Fibroblast of skin of right biceps (primary cell): ENCODE measurements at places on chromosomes 7 and 10.

DNA sequence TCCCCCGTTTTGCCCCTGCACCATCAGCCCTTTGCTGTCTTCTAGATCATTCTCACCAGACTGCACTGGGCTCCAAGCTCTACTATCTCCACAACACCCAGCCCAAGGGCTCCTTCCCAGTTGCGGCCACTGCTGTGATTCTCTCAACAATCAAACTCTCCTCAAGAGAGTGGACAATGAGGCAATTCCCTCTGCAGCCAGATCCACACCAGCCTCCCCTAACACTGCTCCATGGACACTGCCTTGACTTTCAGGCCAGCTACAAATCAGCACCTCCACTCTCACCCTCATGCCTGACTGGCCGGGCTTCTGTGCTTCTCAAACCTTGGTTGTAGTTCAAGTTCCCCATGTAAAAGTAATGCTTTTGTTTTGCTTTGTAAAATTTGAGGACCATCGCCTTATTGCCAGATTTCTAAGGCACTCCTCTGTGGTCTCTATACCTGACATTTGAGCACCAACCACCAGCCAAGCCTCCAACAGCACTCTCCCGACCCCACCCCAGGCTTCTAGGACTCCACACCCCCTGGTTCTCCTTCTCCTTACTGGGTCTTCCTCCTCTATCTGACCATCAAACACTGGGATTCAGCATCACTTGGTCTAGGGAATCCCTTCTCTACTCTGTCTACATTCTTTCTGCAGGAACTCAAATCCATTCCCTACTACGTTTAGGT, 45.4 kb downstream of the PPIF start:
- no peak for DNase-seq

DNA sequence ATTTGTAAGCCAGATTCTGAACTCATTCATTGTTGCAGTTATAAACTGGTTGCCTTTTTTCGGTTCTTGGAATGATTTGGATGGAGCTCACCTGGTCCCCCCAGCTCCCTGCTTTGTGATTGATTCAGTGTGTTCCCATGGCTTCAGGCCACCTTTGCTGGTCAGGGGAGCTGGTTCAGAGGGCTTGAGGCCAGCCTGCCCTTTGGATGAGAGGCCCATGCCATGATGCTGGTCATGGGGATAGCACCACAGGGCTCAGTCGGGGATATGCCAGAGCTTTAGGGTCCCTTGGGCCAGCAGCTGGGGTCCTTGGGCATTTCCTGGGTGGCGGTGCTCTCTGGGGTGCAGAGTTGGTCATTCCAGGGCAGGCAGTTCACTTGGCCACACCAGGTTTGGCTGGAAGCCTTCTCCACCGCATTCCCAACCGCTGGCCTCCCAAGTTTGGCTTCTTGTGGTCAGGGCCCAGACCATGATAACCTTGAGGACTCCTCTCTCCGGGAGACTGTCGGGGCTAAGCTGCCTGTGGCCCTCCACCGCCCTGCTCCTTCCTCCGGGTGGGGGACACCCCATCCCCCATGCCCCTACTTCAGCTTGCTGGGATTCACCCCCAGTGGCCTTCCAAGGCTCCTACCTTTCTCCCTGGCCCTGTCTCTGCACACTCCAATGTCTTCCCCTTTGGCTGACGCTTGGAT, 65.1 kb downstream of the MGMT start:
- peak; percentile 23 for DNase-seq

DNA sequence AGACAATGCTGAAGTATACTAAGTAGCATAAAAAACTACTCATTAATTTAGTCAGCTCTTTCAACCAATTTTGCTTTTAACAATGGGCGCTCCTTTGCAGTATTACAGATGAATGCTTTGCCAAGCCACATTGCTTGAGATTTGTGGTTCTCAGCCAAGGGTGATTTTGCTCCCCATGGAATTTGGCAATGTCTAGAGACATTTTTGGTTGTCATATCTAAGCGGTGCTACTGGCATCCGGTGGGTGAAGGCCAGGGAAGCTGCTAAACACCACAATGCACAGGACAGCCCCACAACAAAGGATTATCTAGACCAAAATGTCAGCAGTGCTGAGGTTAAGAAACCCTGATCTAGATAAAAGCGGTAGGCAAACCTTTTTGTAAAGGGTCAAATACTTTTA, 112.0 kb downstream of the UBE2H start:
- peak; percentile 29 for DNase-seq

DNA sequence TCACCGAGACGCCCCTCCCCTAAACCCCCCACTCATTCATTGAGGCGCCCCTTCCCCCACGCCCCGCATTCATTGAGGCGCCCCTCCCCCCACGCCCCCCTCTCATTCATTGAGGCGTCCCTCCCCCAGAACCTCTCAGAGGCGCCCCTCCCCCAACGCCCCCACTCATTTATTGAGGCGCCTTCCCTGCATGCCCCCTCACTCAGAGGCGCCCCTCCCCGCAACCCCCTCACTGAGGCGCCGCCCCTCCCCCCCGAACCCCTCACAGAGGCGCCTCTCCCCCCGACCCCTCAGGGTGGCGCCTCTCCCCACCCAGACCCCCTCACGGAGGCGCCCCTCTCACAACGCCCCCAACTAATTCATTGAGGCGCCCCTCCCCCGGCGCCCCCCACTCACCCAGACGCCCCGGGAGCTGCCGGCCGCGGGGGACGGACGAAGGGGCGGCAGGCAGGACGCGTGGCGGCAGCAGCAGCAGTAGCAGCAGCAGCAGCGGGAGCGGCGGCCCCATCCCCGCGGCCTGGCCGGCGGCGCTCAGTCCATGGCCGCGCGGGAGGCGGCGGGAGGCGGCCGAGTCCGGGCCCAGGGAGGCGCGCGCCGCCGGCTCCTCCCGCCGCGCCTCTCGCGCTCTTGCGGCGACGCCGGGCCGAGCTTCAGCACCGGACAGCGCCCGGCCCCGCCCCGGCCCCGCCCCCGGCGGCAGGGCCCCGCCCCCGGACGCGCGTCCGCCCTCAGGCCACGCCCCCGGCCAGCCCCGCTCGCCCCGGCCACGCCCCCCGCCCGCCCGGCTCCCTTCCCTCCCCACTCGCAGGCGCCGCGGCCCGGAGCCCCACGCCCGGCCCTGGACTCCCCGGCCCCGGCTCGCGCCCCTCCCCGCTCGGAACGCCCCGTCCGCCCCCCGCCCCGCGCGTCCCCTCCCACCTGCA, at the start of gene PTPRN2:
Gene PTPRN2, minus strand, starts transcription at position 662 of the 923 bp plus-strand sequence.
- peak; percentile 57 for DNase-seq

DNA sequence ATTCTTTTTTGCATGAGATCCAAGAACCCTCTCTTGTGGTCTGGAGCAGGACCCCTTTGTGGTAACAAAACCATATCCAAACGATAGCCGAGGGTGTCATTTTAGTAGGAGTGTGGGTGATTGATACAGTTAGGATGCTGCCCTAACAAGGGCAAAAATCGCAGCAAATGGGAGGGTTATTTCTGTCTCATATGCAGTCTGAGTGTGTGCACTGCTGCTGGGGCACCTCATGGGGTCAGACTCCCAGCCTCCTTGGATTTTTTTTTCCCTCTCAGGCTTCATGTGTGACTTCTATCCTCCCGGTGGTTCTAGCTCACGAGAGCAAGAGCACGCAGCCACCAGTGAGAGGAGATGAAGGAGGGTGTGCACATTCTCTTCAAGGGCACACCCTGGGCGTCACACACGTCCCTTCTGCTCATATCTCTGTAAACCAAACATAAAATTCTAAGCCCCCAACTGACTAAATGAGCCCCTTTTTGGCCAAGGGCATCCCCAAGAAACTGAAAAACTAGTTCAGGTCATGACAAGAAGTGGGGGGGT, 28.6 kb upstream of the IL15RA start:
- DNase-seq, result no peak

- DNase-seq, result no peak
Observed at GRCh38 chr7:135617781-135618180, 44.5 kb upstream of the STMP1 start.

- no peak for DNase-seq
Observed at GRCh38 chr7:30040938-30041337, 12.7 kb downstream of the PLEKHA8 start.

- DNase-seq, result peak; percentile 20
Observed at GRCh38 chr10:128540781-128541761, 414.8 kb upstream of the MKI67 start.

- DNase-seq, result no peak
Observed at GRCh38 chr7:469563-469961, 50.1 kb downstream of the PDGFA start.

GRCh38 chr10:108443636-108444035, 1279.1 kb upstream of the SORCS1 start:
- no peak for DNase-seq

GRCh38 chr10:27663621-27664020, 82.0 kb downstream of the MKX start:
- no peak for DNase-seq

DNA sequence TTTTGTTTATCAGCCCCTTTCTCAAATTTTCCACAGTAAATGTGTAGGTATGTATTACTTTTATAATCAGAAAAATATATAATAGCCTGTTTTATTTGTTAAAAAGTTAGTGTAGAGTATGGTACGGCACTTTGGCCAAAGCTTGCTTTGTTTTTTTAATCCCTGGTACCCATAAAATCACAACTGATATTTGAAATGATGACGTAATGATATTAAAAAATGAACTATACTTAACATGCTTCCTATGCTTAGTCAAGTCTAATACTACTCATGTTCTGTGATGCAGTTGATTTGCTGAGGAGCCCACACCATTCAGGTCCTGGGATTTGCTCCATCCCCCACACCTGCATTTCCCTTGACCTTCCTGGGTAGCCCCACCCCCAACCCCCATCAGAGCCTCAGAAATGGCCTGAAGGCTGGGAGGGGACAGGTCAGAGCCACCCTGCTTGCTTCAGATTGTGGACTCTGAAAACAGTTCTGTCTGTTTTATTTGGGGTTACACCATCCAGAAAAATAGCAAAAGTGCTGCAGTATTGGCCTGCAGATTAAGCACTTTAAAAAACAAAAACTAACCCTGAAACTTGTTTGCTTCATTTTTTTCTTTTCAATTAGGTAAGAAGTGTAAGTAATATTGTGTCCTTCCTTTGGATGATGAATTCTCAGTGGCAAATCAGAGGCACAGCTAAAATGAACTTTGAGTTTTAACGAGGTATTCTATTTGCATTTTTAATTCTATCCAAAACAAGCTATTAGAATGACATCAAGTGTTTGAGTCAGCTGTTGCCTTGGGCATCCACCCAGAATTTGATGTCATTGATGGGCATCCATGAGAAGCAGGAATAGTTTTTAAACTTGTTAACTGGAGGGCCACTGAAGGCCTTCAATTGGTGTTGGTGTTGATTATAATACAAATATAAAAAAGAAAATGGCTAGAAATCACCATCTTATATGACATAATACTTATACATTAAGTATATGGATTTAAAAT, 23.3 kb downstream of the PLCE1 start:
- no peak for DNase-seq

DNA sequence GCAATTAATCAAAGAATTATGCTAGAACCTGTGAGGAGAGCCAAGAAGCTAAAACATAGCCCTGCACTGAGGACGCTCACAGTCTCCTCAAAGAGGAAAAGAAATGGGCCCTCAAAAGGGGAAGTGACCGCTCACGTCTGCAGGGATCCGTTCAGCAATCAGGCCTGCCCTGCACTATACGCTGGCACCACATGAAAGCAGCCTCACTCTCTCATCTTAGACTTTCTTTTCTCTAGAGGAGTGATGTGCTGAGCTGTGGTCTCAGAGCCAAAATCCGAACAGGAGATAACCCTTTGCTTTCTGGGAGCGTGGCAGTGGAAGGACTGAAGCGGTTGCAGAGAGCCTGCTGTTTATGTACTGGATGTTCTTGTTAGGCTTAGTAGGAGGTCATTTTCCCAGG, 6.3 kb upstream of the IL2RA start:
- no peak for DNase-seq

- DNase-seq, result no peak
Observed at GRCh38 chr7:30916767-30917166, 5.1 kb downstream of the AQP1 start.

DNA sequence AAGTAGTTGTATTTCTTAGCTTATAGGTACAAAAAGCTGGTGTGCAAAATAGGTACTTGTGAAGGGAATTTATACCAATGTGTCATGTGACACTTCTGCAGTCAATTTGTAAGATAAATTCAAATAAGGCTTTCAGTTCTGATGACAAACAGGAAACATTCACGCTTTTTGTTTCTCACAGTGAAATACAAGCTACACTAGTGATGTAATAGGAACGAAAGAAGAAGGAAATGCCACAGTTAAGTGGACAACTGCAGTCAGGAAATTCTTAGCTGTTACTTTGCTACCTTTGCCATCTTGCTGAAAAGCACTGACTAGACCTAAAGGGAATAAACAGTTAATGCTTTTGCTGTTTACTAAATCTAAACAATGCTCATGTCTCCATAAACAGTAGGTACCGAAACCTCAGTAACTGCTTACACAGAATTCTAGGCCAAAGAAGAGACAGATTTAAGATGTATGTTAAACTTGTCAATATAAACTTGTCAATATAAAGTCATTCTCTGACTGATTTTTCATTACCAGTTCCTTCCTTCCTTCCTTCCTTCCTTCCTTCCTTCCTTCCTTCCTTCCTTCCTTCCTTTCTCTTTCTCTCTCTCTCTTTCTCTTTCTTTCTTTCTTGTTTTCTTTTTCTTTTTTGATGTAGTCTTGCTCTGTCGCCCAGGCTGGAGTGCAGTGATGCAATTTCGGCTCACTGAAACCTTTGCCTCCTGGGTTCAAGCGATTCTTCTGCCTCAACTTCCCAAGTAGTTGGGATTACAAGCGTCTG, 10.1 kb downstream of the OTUD1 start:
- DNase-seq, result peak; percentile 21

- DNase-seq, result no peak
Observed at GRCh38 chr10:113930482-113931057, 76.1 kb downstream of the NHLRC2 start.

DNA sequence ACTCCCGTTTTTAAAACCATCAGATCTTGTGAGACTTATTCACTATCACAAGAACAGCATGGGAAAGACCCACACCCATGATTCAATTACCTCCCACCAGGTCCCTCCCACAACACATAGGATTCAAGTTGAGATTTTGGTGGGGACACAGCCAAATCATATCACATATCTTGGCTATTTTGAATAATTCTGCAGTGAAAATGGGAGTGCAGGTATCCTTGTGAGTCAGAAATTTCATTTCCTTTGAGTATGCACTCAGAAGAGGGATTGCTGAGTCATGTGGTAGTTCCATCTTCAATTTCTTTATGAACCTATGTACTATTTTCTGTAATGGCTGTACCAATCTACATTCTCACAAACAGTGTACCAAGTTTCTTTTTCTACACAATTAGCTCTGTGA, 125.8 kb downstream of the ANKRD7 start:
- no peak for DNase-seq

DNA sequence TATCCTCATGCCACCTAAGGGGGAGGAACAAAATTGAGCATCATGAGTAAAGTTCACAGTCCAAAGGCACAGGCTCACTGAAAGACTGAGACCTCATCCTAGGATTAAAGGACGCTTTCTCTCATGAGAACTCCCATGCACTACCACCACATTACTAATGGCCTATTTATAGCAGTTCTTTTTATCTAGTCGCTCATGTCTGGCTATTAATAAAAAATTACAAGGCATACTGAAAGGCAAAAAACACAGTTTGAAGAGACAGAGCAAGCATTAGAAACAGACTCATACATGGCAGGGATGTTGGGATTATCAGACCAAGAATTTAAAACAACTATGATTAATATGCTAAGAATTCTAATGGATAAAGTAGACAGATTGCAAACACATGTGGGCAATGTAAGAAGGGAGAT, 46.0 kb upstream of the CDK13 start:
- peak; percentile 60 for DNase-seq
